ENCODE measurements at places on chromosomes 11 and 22.

- no peak for DNase-seq
These were observed 65.8 kb downstream of the APIP start for GRCh38 chr11:34850334-34850733.

DNA sequence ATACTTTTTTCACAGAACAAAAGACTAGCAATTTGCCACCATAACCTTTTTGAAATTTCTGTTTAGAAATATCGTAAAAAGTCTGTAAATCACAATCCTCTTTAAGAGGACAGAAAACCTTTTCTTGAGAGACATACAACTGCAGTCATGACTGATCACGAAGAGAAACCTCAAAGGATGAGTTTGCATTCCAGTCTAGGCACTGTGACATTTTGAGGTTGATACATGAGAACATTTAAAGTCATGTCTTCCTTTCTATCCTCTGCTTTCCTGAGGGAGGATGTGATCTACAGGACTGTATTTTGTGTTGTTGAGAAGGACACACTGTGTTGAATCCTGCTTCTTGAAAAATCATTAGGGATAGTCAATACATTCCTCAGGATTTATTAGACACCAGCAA is 476.7 kb upstream of the CCDC179 start:
- DNase-seq, result no peak

GRCh38 chr11:44113572-44113971 is 18.1 kb downstream of the EXT2 start:
- no peak for DNase-seq

GRCh38 chr11:35425603-35426212 is 6.3 kb upstream of the SLC1A2 start:
- no peak for DNase-seq

Data from left renal pelvis (tissue), 4 donors.